ENCODE measurements at places on chromosomes 7 and 10.

DNA sequence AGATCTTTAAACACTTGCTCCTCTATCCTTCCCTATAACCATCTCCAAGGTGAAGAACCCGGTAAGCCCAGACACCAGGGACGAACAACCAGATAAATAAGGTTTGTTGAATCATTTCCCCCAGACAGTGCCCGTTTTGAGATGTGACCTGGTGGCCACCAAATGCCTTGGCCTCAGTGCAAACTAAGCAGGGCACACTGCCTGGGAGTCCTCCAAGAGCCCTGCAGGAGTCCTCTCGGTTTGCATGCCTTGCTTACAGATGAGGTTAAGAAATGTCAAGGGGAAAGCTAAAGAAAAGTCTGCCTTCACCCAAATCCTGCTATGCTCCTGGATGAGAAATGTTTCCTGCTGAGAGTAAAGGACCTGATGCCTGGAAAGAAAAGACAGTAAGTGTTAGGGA, 31.6 kb downstream of the SLIT1 start:
- no peak for DNase-seq

DNA sequence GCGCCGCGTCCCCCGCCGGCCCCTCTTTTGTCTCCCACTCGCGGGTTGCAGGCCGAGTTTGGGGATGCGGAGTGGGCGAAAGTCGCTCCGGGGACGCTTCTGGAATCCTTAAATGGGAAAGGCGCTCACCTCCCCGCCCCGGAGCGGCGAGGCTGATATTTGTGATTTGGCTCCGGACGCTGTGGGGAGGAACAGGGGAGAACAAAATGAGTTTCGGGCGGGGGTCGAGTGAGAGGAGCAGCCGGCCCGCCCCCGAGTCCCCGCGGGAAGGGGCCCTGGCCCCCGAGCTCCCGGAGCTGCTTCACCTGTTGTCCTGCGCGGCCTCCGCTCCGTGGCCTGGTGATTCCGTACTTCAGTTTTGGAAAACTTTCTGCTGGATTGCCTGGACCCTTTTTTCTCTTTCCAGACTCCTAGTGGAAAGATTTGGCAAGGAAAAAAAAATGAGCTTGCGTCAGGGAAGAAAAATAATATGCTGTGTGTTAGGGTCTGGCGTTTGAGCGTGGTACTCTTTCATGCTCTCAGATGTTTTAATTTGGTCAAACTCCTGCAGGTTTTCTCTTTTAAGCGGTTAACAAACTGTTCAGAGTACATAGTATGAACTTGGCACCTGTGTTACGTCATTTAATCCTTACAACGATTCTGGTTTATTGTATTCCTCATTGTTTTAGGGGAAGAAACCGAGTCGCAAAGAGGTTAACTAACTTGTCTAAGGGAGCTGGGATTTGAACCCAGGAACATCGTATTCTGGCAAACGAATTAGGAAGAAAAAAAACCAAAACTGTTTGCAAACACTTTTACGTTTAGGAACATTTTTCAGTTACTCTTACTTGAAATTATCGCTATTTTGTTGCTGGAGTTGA, 924 bp downstream of the BMPR1A start:
- no peak for DNase-seq

DNA sequence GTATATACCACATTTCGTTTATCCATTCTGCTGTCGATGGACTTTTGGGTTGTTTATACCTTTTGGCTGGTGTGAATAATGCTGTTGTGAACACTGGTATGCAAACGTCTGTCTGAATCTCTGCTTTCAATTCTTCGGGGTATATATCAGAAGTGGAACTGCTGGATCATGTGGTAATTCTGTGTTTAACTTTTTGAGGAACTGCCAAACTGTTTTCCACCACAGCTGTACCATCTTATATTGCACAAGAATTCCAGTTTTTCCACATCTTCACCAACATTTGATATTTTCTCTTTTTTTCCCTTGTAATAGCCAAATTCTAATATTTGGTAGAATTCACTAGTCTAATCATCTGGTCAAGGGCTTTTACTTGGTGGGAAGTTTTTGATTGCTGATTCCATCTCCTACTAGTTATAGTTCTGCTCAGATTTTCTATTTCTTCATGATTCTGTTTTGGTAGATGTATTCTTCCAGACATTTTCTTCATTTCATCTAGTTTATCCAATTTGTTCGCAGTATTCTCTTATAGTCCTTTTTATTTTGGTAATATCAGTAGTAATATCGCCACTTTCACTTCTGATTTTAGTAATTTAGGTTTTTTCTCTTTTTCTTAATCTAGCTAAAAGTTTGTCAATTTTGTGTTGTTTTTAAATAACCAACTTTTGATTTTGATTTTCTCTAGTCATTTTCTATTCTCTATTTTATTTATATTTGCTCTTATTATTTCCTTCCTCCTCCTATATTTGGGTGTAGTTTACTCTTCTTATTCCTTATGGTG, 271.2 kb downstream of the ZEB1 start:
- DNase-seq, result no peak

- no peak for DNase-seq
Measured at GRCh38 chr7:157622408-157623205, 285.8 kb downstream of the DNAJB6 start.

GRCh38 chr10:102150970-102151773, 1.0 kb upstream of the NOLC1 start:
- DNase-seq, result no peak

- no peak for DNase-seq
Measured at GRCh38 chr7:106367664-106368063, 82.9 kb upstream of the NAMPT start.

GRCh38 chr7:86786376-86786775, 142.7 kb downstream of the GRM3 start:
- DNase-seq, result no peak

GRCh38 chr10:92681306-92681834, 8.4 kb upstream of the HHEX start:
- DNase-seq, result no peak

- DNase-seq, result no peak
Measured at GRCh38 chr7:38905056-38905759, 3.8 kb downstream of the VPS41 start.

DNA sequence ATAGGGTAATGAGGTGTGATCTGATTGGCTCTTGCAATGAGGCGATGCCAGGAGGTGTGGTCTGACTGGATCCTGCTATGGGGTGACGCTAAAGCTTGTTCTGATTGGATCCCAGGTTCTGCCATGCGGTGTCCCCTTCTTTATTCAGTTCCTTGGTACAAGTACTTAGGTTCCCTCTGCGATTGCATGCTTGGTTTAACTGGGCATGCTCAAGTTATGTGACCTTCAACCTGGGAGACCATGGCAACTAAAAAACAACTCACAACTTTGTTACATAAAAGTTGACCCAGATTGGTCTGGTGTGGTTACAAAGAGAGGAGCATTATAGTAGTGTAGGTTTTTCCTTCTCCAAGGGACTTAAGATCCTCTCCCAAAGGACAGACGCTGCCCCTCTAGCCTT, 49.5 kb upstream of the DNAJC1 start:
- no peak for DNase-seq

DNA sequence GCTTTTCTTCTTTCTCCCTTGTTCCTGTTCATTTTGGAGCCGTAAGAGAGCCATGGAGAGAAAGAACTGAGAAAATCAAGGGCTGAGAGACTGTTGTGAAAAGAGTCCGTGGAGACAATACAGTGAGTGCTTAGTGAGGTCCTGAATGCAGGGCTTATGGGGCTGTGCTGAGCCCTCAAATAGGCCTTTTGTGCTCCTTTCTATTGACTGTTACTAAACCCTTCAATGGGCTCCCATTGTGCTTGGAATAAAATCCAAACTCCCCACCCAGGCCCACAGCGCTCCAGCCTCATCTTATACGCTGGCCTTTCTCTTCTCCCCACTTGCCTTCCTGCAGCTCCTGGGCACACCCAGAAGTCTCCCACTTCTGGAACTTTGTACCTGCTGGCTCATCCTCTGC, 243.1 kb upstream of the HABP2 start:
- no peak for DNase-seq

GRCh38 chr7:79292834-79293233, 160.6 kb downstream of the MAGI2 start:
- DNase-seq, result no peak

DNA sequence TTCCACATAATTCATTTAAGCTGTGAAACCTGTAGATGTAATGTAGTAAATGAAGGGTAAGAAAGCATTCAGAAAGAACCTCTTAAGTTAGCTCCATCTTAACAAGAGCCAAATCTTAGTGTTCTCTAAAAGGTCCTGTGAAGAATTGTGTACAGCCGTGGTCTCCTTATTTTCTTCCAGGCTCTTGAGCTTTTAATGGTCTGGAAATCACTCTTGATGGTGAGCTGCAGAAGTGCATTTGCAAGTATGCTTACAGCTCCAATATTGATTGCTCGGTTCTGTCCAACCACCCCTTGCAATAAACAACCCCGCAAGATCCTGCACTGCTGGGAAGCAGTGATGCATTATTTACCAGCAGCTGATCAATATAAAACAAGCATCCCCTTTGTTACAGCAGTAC, 690.8 kb upstream of the FZD8 start:
- DNase-seq, result no peak

DNA sequence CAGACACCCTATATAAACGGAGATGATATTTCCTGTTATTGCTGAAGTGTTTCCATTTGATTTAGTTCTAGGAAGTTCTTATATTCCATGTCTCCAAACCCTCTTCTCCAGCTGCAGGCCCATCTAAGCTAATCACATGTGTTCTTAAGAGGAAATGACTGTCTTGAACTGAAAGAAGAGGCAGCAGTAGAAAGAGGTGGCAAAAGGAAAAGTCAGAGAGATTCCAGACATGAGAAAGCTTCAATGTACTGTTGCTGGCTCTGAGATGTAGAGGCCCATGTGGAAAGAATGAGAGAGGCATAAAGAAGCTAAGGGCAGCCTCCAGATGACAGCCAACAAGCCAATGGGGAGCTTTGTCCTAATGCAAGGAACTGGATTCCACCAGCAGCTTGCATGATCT, 287.2 kb downstream of the GFRA1 start:
- DNase-seq, result no peak

DNA sequence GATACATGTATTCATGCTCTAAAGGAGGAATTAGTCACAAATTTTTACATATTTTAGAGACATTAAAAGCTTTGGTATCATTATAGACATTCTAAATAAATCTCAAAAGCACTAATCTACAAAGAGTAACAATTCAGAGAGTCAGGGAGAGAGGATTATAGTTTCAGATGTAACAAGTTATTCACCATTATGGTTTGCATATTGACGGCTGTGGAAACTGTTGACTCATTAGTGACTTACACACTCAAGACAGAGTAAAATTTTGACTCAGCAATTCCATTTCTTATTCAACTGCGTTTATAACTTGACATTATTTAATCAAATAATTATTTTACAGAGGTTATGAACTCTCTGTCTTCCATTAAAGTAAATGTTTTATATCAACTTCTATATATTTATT, 95.4 kb upstream of the SEMA3C start:
- no peak for DNase-seq

- no peak for DNase-seq
Measured at GRCh38 chr7:155362380-155363145, 64.9 kb downstream of the INSIG1 start.

- no peak for DNase-seq
Measured at GRCh38 chr7:135224027-135224426, 9.6 kb upstream of the STRA8 start.

DNA sequence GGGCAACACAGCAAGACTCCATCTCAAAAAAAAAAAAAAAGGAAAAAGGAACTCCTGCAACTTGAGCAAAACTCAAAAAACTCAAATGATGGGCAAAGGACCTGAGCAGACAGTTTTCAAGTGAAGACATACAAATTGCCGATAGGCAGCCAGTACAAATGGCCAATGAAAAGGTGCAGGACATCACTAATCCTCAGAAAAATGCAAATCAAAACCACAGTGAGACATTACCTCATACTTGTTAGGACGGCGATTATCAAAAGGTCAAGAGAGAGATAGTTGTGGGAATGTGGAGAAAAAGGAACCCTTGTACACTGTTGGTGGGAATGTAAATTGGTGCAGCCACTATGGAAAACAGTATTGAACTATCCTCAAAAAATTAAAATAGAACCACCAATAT, 16.8 kb downstream of the SVOPL start:
- no peak for DNase-seq

GRCh38 chr7:22356701-22357310, at the start of gene RAPGEF5:
RAPGEF5 (minus strand) TSS chr7:22357154; CDS start chr7:22357060, 94 bp downstream.
- no peak for DNase-seq

DNA sequence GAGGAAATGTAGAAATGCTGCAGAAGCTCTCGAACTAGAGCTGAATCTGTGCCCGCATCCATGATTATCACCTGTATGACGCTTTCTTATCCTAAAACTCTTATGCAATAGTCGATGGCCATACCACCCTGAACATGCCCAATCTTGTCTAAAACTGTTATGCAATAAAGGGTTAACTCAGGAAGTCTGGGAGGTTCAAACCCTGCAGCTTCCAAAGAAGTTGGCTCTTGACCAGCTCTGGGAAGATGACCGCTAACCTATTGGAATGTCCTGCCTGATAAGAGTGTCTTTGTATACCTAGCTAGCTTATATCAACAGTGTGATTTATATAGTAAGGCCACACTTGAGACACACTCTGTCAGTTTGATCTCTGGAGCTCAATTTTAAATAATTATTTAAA, 3.4 kb upstream of the C10orf88 start:
- no peak for DNase-seq

GRCh38 chr10:5511885-5512280, 12.5 kb upstream of the CALML5 start:
- no peak for DNase-seq

- DNase-seq, result no peak
Measured at GRCh38 chr7:35513828-35514227, 181.1 kb downstream of the HERPUD2 start.

GRCh38 chr10:104622598-104623209, 18.4 kb upstream of the SORCS3 start:
- DNase-seq, result no peak

DNA sequence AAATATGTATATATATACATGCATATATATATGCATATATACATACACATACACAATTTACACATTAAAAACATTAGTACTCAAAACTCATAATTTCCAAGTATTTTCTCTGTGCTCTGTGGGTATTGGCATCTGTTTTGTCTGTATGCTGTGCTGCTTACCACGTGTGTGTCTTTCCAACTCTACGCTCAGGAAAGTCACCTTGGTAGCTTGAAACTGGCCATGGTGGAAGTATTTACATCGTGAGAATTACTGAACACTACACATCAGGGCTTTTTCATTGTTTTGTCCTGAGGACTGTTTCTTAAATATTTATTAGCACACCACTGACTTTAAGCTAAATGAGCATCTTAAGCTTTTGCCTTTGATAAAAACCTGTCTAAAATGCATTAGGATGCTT, 79.6 kb downstream of the CREM start:
- no peak for DNase-seq

GRCh38 chr7:47602272-47603004, 20.5 kb upstream of the TNS3 start:
- DNase-seq, result no peak

- DNase-seq, result no peak
Measured at GRCh38 chr7:23072922-23073321, 32.7 kb upstream of the KLHL7 start.

GRCh38 chr7:157009170-157009777, 1.2 kb downstream of the MNX1 start:
- no peak for DNase-seq

- DNase-seq, result no peak
Measured at GRCh38 chr10:132326344-132326889, 5.6 kb upstream of the LRRC27 start.

GRCh38 chr7:54186336-54186735, 355.8 kb upstream of the VSTM2A start:
- no peak for DNase-seq

- no peak for DNase-seq
Measured at GRCh38 chr7:103389263-103389662, 41.8 kb downstream of the PSMC2 start.

All from stimulated activated CD4-positive, alpha-beta T cell treated with anti-CD3 and anti-CD28 coated beads, TNF-alpha, amount 100 ng/mL, for 4 hours (primary cell).